Calu3 (cell line): ENCODE measurements at places on chromosomes 12 and 14.

- DNase-seq, result no peak
- no peaks in the 10 kb centered on the region for H3K36me3 ChIP-seq
- H3K4me1 ChIP-seq, result no peaks in the 10 kb centered on the region
- H3K27me3 ChIP-seq, result peaks cover 89% of the 10 kb centered on the region
These were observed 50.5 kb upstream of the FBRSL1 start for GRCh38 chr12:132439333-132439904.

GRCh38 chr14:87883750-87884149 is 109.2 kb downstream of the GALC start:
- H3K27ac ChIP-seq, result no peak overlapping the region
- no peak for DNase-seq
- H3K36me3 ChIP-seq, result no peaks in the 10 kb centered on the region
- peaks cover 23% of the 10 kb centered on the region for H3K27me3 ChIP-seq
- H3K4me1 ChIP-seq, result no peaks in the 10 kb centered on the region

- H3K27me3 ChIP-seq, result peaks cover 82% of the 10 kb centered on the region
- DNase-seq, result no peak
- no peak overlapping the region for H3K27ac ChIP-seq
- H3K4me3 ChIP-seq, result no peak overlapping the region
- H3K4me1 ChIP-seq, result no peaks in the 10 kb centered on the region
These were observed 185.1 kb upstream of the VASH1 start for GRCh38 chr14:76576047-76576741.

- H3K27ac ChIP-seq, result no peak overlapping the region
- no peak overlapping the region for H3K4me3 ChIP-seq
- DNase-seq, result no peak
- peaks cover 20% of the 10 kb centered on the region for H3K4me1 ChIP-seq
- H3K27me3 ChIP-seq, result no peaks in the 10 kb centered on the region
These were observed 673.9 kb downstream of the SLC16A7 start for GRCh38 chr12:60269611-60270269.

DNA sequence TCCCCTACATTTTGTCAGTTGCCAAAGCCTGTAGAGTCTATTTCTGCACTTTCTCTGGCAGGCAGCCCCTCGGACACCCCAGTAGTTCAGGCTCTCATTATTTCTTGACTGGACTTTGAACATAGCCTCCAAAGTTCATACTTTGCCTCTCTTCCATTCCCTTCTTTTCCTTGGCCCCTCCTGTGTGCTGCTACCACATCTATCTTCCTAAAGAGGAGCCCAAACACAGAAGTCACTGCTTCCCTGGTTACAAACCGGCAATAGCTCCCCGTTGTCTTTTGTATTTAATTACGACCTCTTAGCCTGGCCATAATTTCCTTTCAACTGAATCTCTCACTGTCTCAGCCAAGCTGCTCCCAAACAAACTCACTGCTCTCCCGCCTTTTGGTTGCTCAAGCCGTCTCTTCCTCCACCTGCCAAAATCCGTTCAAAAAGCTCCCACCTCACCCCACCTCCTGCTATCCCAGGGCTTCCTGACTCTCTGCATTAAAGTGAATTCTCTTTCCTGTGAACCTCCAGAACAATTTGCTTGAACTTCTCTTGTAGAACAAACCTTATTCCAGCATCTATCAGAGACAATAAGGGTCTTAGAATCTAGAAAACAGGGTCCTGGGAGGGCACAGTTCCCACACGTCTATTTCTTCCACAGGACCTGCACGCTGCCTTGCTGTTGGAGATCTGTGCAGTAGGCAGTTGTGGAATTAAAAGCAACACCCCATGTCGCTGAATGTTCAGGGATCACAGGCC is 46.9 kb downstream of the PRMT8 start:
- no peaks in the 10 kb centered on the region for H3K4me1 ChIP-seq
- H3K27ac ChIP-seq, result no peak overlapping the region
- peaks cover 54% of the 10 kb centered on the region for H3K27me3 ChIP-seq
- no peak overlapping the region for H3K4me3 ChIP-seq
- no peaks in the 10 kb centered on the region for H3K36me3 ChIP-seq
- no peak for DNase-seq

DNA sequence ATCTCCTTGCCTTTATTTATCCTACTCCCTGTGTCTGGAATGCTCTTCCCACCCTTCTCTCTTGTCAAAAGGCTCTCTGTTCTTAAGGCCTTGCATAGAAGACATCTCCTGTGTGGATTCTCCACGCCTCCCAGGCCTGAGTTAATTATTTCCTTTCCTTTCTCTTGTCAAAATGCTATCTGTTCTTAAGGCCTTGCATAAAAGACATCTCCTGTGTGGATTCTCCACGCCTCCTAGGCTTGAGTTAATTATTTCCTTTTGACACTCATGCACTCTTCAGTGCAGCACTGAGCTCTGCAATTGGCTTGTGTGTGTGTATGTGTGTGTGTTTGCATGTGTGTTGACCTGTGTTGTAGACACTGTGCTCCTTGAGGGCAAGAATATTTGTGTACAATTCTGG is 52.1 kb upstream of the DCD start:
- no peak for DNase-seq
- H3K36me3 ChIP-seq, result no peaks in the 10 kb centered on the region
- no peak overlapping the region for H3K4me3 ChIP-seq
- no peaks in the 10 kb centered on the region for H3K4me1 ChIP-seq
- peaks cover 78% of the 10 kb centered on the region for H3K27me3 ChIP-seq
- H3K27ac ChIP-seq, result no peak overlapping the region

GRCh38 chr12:48988030-48988649 is 10.0 kb downstream of the WNT1 start:
- peak; percentile 62 for DNase-seq
- no peaks in the 10 kb centered on the region for H3K4me1 ChIP-seq
- H3K36me3 ChIP-seq, result no peaks in the 10 kb centered on the region

DNA sequence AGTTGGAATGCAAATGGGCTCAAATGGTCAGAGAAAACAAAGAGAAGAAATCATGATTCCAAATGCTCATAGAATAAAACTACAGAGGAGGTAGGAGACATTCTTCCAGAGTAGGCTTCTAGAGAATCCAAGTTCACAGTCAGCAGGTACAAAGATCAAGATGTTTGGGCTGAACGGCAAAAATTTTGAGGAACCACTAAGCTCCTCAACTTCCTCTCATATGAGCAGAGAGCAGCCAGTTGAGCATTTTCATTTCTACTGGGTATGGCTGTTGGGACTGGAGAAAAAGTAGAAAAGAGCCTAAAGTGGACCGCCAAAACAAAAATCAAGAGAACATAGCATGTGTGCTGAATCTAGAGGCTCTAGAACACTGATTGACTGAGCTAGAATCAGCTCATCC is 73.8 kb upstream of the ARID2 start:
- no peaks in the 10 kb centered on the region for H3K36me3 ChIP-seq
- no peak overlapping the region for H3K27ac ChIP-seq
- no peaks in the 10 kb centered on the region for H3K27me3 ChIP-seq
- H3K4me1 ChIP-seq, result peaks cover 18% of the 10 kb centered on the region
- DNase-seq, result no peak
- no peak overlapping the region for H3K4me3 ChIP-seq

DNA sequence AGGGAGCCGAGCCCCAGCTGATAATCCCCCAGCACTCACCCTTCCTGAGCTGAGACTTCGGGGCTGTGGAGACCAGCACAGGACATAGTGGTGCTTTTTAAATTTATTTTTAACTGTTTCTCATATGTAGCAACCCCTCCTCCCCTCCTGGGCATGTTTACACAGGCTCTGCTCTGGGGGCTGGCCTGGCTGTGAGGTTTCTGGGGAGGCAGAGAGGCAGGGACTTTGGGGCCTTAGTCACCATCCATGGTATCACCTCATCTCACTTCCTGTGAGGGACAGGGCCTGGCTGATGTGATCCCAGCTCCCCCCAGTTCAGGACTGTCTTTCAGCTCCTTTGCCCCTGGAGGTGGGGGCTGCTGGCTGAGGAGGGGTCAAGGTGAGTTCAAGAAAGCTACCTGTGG is 20.4 kb downstream of the VASH1 start:
- H3K36me3 ChIP-seq, result peaks cover 14% of the 10 kb centered on the region
- H3K27me3 ChIP-seq, result no peaks in the 10 kb centered on the region
- DNase-seq, result no peak
- H3K4me1 ChIP-seq, result no peaks in the 10 kb centered on the region

DNA sequence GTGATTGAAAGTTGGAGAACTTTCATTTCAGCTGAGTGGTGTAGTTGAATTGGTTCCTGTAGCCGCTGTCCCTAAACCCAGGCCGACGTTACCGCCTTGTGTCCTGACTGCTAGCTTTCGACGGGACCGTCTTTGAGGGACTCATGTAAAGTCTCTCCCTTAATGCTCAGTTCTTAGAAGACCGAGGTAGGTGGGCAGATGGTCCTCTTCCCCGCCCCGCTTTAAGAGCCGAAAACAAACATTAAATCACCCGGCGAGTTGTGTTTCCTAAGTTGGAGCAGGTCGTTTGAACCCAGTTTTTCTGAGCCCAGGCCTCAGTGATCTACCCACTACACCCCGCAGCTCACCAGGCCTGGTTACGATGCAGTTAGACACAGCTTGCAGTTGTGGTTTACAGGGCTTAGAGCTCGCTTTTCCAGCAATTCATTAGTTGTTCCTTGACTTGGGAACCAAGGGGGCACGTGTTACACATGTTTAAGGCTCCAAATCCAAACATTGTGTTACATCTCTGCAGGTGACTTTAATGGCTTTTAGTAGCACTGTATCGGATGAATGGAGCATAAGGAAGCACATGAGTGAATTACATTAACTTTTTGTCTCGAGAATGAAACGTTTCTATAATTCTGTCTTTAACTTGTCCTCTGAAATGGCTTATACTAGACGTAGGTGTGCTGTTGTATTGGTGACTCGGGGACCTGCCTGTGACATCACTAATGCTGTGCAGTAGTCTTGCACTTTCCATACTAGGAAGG is 790 bp downstream of the NEDD1 start:
- peak overlapping the region; percentile 92 for H3K27ac ChIP-seq
- H3K4me3 ChIP-seq, result peak overlapping the region; percentile 93
- peaks cover 37% of the 10 kb centered on the region for H3K4me1 ChIP-seq
- peaks cover 39% of the 10 kb centered on the region for H3K36me3 ChIP-seq

GRCh38 chr12:116839287-116839830 is 41.9 kb downstream of the HRK start:
- no peak for DNase-seq
- H3K4me3 ChIP-seq, result no peak overlapping the region
- no peaks in the 10 kb centered on the region for H3K36me3 ChIP-seq
- H3K4me1 ChIP-seq, result no peaks in the 10 kb centered on the region
- H3K27me3 ChIP-seq, result no peaks in the 10 kb centered on the region
- no peak overlapping the region for H3K27ac ChIP-seq

- peaks cover 48% of the 10 kb centered on the region for H3K27me3 ChIP-seq
- peak overlapping the region; percentile 14 for H3K4me3 ChIP-seq
- no peaks in the 10 kb centered on the region for H3K36me3 ChIP-seq
- no peak for DNase-seq
- H3K4me1 ChIP-seq, result peaks cover 8% of the 10 kb centered on the region
These were observed 1.6 kb downstream of the LRRC74A start for GRCh38 chr14:76827696-76828296.

DNA sequence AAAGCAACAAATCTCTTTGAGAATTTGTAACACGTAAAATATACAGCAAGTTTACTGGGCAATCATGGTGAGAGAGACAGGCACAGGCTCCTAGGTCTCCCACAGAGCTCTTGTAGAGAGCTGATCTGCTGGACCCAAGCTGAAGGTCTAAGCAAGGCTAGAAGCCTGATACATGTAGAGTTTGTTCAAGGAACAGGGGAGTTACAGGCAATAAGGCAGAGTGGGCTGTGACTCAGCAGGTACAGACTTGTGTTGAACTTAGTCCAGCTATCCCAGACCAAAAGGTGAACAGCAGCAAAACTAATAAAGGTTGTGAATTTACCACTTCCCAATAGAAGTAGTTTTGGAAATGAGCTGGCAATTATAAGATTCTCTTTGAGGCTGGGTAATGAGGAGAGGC is 273.6 kb downstream of the GRIN2B start:
- no peaks in the 10 kb centered on the region for H3K36me3 ChIP-seq
- peaks cover 44% of the 10 kb centered on the region for H3K27me3 ChIP-seq
- H3K4me3 ChIP-seq, result no peak overlapping the region
- no peak overlapping the region for H3K27ac ChIP-seq
- no peaks in the 10 kb centered on the region for H3K4me1 ChIP-seq

DNA sequence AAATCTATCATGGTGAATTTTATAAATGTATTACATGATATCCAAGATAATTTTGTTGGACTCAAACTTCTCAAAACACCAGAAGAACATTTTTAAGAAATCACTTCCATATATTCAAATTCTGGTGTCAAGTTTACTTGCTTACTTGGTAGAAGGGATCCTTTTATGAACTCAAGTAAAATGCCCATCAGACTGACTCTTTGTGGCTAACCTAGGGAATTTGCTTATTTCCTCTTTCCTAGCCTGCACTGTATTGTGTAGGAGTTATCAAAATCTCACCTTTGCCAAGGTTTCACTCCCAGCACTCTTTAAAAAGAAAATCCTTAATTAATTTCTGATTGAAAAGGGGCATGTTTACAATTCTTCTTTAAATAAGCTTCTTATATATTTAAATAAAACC is 196.5 kb downstream of the DUSP6 start:
- no peaks in the 10 kb centered on the region for H3K27me3 ChIP-seq
- H3K4me1 ChIP-seq, result no peaks in the 10 kb centered on the region
- no peak overlapping the region for H3K4me3 ChIP-seq
- DNase-seq, result no peak

- no peak overlapping the region for H3K27ac ChIP-seq
- H3K27me3 ChIP-seq, result no peaks in the 10 kb centered on the region
- H3K4me3 ChIP-seq, result no peak overlapping the region
- no peaks in the 10 kb centered on the region for H3K4me1 ChIP-seq
- no peaks in the 10 kb centered on the region for H3K36me3 ChIP-seq
These were observed 47.2 kb downstream of the CCDC91 start for GRCh38 chr12:28237423-28237822.

- DNase-seq, result no peak
- H3K4me1 ChIP-seq, result no peaks in the 10 kb centered on the region
- H3K27ac ChIP-seq, result no peak overlapping the region
- no peak overlapping the region for H3K4me3 ChIP-seq
These were observed 172.6 kb downstream of the TMTC3 start for GRCh38 chr12:88314706-88315105.

DNA sequence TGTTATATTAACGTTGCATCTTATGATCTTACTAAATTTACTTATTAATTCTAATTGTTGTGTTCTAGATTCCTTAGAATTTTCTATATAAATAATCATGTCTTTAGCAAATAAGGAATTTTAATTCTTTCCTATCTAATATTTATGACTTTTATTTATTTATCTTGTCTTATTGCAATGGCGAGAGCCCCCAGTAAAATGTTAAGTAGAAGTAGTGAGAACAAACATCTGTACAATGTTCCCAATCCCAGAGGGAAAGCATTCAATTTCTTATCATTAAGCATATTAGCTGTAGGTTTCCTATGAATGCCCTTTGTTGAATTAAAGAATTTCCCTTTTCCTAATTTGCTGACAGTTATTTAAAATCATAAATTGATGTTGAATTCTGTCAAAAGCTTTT is 203.7 kb upstream of the OTX2 start:
- H3K4me3 ChIP-seq, result no peak overlapping the region
- peaks cover 9% of the 10 kb centered on the region for H3K4me1 ChIP-seq
- no peaks in the 10 kb centered on the region for H3K27me3 ChIP-seq
- DNase-seq, result no peak
- no peak overlapping the region for H3K27ac ChIP-seq
- H3K36me3 ChIP-seq, result no peaks in the 10 kb centered on the region

- H3K4me1 ChIP-seq, result peaks cover 53% of the 10 kb centered on the region
- H3K4me3 ChIP-seq, result no peak overlapping the region
- H3K36me3 ChIP-seq, result peaks cover 11% of the 10 kb centered on the region
- no peaks in the 10 kb centered on the region for H3K27me3 ChIP-seq
- DNase-seq, result no peak
These were observed 177.2 kb upstream of the HMGA2 start for GRCh38 chr12:65647074-65647473.
